Body of pancreas (tissue), 4 donors: ENCODE measurements at places on chromosomes 1 and 21.
A peak's percentile ranks its signal among the peaks of the same experiment; 100 is the strongest.

DNA sequence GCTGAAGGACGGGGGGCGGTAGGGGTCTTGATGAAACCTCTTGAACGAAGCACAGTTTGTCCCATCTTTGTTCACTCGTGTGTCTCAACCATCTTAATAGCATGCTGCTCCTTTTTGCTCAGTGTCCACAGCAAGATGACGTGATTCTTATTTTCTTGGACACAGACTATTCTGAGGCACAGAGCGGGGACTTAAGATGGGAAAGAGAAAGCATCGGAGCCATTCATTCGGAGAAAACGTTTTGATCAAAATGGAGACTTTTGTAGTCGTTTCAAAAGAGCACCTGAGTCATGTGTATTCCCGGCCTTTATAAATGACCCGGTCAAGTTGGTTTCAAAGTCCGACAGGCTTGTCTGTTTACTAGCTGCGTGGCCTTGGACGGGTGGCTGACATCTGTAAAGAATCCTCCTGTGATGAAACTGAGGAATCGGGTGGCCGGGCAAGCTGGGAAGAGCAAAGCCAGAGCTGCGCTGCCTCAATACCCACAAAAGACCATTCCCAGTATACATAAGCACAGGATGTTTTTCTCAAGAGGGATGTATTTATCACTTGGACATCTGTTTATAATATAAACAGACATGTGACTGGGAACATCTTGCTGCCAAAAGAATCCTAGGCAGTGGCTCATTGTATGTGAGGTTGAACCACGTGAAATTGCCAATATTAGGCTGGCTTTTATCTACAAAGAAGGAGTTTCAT is 18.5 kb downstream of the ETS2 start:
- DNase-seq: no peak

DNA sequence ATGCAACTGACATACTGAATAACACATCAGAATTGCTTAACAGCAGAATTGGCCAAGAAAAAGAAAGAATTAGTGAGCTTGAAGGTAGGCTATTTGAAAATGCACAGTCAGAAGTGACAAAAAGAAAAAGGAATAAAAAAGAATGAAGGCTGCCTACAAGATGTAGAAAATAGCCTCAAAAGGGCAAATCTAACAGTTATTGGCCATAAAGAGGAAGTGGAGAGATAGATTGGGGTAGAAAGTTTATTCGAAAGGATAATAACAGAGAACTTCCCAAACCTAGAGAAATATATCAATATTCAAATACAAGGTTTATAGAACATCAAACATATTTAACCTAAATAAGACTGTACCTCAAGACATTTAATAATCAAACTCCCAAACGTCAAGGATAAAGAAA is 67.5 kb downstream of the ATP6V1G3 start:
- DNase-seq: no peak

GRCh38 chr1:198595765-198596164 is 43.1 kb upstream of the PTPRC start:
- no peak for DNase-seq

DNA sequence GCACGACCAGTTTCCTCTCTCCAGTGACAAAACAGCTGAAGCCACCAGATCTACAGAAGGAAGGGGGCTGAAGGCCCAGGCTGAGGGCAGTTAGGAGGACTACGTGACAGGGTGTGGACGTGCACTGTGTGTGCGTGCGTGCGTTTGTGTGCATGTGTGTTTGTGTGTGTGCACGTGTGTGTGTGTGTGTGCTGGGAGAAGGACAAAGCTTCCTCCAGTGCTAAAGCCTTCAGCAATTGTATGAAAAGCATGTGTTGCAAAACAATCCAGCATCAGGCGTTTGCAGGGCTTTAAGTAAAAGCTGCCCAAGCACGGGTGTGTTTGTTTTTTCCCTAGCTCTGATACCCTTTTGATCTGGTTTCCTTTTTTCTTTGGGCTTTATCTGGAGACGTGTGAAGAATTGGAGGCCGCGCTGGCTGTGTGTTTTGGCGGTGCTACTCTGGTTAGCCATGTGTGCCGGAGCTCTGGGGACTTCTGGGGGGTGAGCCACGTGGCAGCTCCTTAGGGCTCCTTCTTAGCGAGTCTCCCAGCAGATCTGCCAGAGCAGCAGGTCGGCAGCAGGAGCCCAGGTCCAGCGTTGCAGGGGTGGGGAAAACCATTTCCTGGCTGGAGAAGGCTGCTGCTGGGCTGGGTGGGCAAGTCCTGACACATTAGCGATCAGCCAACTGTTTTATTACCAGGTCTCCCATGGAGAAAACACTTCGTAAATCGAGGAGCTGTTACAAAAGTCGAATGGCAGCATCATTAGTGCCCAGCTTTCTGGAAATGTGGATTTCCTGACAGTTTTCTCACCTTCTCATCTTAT is 73.4 kb downstream of the UCK2 start:
- DNase-seq: peak; percentile 80

- DNase-seq: no peak
Measured at GRCh38 chr1:5983361-5984103, 8.7 kb downstream of the NPHP4 start.

GRCh38 chr1:42978317-42979035 is 19.8 kb upstream of the SLC2A1 start:
- DNase-seq: no peak

DNA sequence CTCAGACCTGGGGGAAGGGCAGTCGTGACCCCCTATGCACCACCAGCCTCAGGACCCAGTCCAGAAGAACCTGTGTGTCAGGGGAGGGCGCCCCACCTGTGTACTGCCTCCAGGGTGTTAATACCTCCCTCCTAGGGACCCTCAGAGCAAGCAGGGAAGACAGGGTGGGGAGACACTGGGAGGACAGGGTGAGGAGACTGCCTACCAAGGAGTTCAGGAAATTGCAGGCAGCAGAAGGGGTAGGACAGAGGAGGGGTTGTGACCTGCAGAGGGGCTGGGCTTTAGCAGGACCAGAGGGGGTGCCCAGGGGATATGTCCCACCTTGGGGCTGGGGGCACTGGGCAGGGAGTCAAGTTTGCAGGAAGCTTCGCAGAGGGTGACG is 5.2 kb downstream of the C21orf58 start:
- DNase-seq: no peak

DNA sequence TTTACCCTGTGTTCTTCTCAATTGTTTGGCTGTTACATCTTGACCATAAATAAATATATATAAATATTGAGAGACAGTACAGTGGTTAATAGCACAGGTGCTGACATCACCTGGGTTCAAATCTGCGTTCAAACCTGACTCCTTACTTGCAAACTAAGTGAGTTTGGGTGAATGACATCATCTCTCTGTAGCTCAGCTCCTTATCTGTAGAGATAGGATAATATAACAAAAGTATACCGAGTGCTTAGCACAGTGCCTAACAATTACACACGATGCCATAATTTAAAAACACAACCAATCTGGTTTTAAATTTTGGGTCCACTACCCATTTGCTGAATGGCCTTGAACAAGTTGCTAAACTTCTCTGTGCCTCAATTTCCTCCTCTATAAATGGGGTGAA is 86.6 kb downstream of the RRAGC start:
- DNase-seq: no peak

DNA sequence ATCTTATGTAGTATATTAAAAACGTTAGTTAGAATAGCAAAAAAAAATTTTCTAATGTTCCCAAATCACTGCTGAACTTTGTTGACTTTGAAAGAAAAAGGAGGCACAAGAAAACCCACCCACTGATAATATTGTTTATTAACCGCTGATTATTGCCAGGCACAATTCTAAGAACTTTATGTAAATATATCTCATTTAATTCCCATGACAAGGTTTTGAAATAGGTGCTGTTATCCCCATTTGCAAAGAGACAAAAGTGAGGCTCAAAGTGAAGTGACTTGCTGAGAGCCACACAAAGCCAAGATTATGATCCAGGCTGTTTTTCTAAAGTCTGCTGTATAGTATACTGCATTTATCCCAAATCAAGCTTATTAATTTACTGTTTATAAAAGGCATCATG is 56.4 kb downstream of the SASS6 start:
- DNase-seq: no peak

DNA sequence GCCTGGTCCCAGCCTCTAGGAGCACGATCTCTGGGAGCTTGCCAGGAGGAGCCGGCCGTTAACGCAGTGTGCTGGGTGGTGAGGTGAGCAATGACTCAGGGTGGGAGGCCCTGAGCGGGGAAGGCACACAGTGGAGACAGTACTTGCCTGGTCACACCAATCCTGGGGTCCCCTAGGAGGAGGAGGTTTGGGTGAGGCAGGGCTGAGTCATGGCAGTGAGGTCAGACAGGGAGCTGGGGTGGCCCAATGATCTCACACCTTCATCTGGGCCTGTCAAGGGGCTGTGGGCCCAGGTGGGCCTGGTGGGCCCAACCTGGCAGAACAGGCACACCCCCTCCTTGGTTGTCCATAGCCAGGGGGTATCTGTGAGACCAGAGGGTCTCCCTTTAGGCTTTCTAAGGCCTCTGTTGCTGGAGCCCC is 8.6 kb upstream of the EDN2 start:
- no peak for DNase-seq

DNA sequence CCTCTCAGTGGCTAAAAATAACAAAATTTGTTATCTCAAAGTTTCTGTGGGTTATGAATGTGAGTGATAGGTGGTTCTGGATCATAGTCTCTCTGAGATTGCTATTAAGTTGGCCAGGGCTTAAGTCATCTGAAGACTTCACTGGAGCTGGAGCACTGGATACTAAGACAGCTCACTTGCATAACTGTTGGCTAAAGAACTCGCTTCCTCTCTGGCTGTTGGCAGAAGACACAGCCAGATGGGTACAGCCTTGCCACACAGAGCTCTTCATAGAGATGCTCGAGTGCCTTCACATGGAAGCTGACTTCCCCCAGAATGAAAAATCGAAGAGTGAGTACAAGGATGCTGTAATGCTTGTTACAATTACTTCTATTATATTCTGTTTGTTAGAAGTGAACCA is 333.8 kb downstream of the ZP4 start:
- DNase-seq: no peak

DNA sequence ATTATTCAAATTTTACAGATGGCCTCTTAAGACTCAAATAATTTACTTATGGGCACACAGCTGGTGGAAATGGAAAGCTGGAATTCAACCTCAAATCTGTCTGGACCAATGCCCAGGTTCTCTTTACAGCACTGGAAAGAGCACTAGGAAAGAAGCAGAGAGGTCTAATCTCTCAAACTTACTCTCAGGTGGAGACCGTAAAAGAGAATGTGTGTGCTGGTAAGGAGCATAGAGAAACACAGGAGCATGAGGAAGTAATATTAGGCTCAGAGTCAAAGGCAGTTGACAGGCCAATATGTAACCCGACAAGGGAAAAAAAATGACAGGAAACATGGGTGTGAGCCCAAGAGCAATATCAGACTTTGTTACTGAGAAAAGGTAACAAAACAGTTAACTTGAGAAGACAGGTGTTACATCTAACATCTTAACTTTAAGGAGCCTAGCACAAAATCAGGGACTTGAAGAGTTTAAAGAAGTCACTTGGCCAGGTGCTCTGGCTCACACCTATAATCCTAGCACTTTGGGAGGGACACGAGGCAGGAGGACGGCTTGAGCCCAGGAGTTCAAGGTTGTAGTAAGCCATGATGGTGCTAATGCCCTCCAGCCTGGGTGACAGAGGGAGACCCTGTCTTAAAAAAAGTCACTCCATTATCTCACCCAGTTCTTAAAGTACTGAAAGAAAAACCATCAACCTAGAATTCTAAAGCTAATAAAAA is 20.7 kb downstream of the PPP1R15B start:
- no peak for DNase-seq

GRCh38 chr1:148166558-148167492 is 14.7 kb upstream of the NBPF11 start:
- DNase-seq: no peak

- no peak for DNase-seq
Measured at GRCh38 chr1:31693231-31693630, 10.6 kb downstream of the COL16A1 start.

DNA sequence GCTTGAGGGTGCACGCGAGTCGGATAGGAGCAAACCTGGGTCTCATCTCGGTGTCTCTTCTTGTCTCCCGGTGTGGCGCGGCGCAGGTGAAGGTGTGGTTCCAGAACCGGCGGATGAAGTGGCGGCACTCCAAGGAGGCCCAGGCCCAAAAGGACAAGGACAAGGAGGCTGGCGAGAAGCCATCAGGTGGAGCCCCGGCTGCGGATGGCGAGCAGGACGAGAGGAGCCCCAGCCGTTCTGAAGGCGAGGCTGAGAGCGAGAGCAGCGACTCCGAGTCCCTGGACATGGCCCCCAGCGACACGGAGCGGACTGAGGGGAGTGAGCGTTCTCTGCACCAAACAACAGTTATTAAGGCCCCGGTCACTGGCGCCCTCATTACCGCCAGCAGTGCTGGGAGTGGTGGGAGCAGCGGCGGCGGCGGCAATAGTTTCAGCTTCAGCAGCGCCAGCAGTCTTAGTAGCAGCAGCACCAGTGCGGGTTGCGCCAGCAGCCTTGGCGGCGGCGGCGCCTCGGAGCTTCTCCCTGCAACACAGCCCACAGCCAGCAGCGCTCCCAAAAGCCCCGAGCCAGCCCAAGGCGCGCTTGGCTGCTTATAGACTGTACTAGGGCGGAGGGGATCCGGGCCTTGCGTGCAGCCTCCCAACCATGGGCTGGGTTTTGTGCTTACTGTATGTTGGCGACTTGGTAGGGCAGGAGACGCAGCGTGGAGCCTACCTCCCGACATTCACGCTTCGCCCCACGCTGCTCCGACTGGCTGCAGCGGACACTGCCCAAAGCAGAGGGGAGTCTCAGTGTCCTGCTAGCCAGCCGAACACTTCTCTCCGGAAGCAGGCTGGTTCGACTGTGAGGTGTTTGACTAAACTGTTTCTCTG is 5.1 kb downstream of the HLX start:
- no peak for DNase-seq

DNA sequence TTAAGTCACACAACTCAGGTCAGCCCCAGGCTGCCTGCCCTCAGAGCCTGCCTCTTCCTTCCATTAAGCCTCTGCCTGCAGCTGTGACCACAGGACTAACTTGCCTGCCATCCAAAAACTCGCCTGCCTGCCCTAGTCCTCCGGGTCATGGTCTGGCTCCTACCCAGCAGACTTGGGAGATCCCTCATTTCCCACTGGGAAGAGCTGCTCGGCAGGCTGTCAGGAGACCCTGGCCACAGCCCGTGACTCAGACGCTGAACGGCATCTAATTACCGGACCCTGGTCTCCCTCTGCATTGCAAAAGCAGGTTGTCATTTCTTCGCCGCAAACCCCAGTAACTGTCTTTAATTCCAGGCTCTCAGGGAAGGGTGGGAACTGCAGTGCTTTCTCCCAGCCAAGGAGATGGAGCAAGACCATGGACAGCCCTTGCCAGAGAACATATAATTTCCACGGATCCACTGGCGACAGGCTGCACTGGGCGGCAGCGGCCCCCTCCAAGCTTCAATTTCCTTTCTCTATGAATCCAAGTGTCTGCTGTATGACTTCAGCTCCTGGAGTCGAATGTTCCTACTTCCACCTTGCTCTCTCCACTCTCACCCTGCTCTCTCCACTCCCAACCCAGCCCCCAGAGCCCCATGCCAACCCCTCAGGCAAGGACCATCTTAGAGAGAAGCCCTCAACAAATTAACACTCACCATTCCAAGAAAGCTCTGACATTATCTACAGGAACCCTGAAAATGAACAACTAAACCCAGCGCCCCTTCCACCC is 20.4 kb downstream of the OLFML2B start:
- no peak for DNase-seq

GRCh38 chr1:207474210-207474609 is 20.1 kb downstream of the CR2 start:
- no peak for DNase-seq

- DNase-seq: peak; percentile 67
Measured at GRCh38 chr1:174998569-174999215, 1.1 kb upstream of the CACYBP start.
